ENCODE measurements at places on chromosomes 16 and 17.
A peak's percentile ranks its signal among the peaks of the same experiment; 100 is the strongest.

DNA sequence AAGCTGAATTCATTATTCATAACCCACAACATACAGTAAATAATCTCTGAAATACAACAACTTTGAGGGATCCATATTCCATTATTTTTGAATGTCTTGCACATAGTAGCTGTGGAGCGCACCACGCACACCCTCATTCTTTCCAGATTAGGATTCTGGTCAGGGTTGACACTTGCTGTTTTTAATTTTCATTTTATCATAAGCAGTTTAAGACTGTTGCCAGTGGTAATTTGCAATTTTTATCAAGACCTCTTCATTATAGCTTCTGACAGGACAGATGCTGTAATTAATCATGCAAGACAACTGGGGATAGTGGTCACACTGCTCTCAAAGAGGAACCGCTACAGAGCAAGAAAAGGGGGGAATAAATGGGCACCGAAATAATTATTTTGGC, 109.7 kb downstream of the TOX3 start:
- DNase-seq = no peak

DNA sequence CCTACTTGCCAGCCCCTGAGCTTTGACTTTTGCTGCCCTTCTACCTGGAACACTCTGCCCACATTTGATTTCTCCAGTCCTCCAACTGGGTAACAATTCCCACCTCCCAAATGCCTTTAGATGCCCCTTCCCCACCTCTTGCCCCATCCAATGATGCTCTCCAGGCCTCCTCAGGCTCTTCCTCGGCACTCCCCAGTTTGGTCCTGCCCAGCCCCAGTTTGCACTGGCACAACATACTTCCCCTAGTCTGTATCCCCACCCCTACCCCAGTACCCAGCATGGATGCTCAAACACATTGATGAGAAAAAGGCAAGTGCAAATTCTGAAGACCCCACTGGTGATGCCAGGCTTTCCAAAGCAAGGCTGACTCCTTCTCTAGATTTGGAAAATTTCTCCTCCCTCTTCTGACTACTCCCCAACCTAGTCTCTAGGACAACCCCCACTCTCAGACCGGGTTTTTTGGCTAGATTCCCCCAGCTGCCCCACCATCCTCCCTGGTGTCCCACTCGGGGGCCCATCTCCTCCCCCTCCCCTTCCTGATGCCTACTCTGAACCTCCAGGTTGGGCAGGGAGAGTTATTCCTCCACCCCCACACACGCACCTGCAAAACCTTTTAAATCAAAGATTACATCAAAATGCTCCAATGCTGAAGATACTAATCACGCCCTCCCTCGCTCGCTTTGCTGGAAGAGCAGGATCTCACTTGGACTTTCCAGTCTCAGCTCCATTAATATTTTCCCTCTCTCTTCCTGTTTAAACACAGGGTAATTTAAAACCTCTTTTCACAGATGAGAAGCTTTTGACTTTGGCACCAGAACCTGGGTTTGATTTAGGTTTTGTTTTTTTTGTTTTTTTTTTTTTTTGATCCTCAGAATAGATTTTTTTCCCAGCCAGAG, 94.9 kb downstream of the TMEM132E start:
- no peak for DNase-seq

DNA sequence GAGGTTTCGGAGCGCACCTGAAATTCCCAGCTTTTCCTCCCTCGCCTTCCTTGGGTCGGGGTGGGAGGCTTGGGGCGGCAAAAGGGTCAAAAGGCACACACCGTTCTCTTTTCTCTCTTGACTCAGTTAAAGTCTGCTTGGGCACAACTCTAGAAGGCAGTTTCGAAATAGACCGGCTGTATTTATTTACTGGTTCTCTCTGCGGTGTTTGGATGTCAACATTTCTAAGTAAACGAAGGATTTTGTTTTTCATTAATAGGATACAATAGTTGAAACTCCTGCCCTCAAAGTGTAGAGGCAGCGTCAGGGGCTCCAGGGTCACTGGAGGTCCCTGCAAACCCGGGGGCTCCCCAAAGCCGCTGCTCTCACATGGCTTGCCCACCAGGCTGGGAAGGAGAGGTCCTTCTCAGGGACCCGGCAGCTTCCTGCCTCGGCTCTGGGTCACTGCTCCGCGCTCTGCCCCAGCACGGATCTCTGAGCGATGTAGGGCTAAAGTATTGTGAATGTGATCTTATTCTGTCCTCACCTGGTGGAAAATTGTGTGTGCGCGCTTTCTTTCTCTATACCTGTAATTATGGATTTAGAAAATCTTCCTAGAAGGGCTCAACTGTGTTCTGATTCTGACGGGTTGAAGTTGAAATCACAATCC, 952 bp downstream of the BMERB1 start:
- DNase-seq = no peak

GRCh38 chr17:31411707-31412285, 20.3 kb downstream of the RAB11FIP4 start:
- no peak for DNase-seq

- no peak for DNase-seq
These were observed 1.1 kb upstream of the HAPSTR1 start for GRCh38 chr16:9090101-9090959.

GRCh38 chr16:8374586-8375231, 215.6 kb downstream of the TMEM114 start:
- DNase-seq = no peak

- DNase-seq = no peak
These were observed 17.7 kb downstream of the NAA60 start for GRCh38 chr16:3461151-3461550.

GRCh38 chr16:51152691-51153576, 1.9 kb upstream of the SALL1 start:
- peak; percentile 71 for DNase-seq

DNA sequence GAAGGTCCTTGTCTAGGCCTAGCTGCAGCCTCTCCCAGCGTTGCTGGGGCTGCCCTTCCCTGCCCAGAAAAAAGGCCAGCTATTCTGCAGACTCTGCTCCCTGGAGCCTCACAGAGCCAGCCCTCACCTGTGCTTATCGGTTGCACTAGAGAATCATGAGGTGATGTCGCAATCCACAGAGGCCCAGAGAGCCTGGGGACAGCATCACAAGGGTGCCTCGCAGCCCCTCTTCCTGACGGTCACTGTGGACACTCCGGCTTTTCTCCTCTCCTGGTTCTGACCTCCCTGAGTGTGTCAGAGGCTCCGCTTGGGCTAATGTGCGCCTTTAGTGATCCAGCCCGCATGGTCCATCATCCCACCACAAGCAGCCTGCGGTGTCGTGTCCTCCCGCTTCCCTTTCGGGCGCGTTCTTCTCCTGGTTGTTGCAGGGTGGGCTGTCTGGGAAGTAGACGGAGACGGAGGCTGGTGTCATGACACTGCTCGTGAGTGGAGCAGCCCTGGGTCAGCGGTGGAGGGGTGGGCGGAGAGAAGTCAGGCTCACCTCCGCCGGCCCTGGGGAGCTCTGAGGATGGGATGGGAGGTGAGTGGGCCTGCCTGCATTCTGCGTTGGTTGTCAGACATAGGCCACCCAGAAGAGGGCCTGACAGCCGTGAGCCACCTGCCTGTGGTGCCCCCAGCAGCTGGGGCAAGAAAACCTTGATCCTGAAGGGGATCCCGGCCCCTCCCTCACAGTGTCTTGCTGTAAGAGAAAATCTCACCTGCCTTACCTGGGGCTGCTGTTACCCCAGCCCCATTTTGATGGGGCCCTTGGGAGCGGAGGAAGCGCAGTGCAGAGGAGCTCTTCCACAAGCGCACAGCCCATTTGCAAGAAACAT, 165.9 kb upstream of the CHMP6 start:
- DNase-seq = no peak

GRCh38 chr16:10992797-10993196, 48.4 kb downstream of the CLEC16A start:
- DNase-seq = peak; percentile 50

DNA sequence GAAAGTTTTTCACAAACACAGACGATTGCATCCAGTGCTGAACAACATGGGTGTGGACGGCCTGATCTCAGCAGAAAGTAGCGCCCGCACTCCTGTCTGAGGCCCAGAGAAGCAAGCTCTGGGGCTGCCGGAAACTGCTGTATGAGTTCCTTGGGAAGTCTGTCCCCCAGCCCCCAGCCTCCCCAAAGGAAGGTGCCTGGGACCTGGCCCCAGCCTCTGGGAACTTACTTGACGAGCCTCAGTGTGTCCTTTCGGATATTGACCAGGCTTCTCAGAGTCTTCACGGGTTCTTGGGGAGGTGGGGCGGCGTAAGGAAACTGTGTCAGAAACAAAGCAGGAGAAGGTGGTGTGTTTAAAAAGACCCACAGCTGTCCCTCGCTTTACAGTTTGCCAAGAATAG, 32.4 kb upstream of the FOXJ1 start:
- DNase-seq = no peak

DNA sequence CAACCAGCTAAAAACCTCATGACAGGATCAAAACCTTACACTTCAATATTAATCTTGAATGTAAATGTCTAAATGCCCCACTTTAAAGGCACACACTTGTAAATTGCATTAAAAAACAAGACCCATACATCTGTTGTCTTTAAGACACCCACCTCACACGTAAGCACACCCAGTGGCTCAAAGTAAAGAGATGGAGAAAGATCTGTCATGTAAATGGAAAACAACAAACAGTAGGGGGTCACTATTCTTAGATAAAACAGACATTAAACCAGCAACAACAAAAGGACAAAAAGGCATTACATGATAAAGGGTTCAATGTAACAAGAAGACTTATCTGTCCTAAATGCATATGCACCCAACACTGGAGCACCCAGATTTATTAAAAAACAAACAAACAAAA, 35.6 kb downstream of the SDR42E1 start:
- no peak for DNase-seq

- DNase-seq = no peak
These were observed 62.6 kb downstream of the MSI2 start for GRCh38 chr17:57318913-57319312.

DNA sequence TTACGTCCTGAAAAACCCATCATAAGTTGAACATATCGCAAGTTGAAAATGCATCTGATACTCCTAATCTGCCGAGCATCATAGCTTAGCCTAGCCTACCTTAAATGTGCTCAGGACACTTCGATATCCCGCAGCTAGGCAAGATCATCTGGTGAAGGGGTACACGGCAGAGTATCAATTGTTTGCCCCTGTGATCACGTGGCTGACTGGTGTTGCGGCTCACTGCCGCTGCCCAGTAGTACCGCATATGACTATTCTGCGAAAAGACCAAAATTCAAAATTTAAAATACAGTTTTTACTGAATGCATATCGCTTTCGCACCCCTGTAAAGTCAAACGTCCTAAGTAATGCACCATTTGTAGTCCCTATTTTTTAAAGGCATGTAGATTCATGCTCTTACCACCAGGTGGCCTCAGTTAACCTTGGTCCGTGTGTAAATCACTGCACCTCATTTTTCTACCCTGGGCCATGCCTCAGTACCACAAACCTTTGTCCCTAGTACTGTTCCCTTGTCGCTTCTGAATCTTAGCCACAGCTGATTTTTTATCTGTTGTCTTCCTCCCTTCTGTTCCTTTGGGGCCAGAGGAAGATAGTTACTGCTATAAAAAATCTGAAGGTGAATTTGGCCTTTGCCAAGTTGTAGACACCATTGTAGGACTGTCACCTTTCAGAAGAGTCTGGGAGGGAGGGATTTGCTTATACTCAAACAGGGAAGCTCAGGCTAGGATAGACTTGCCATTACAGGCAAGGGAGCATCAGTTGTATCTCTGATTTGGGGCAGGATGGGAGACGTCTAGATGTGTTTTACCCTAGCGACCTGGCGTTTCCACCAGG, 34.4 kb downstream of the WWP2 start:
- DNase-seq = no peak

GRCh38 chr17:41959336-41960095, 7.1 kb upstream of the CNP start:
- DNase-seq = peak; percentile 9

DNA sequence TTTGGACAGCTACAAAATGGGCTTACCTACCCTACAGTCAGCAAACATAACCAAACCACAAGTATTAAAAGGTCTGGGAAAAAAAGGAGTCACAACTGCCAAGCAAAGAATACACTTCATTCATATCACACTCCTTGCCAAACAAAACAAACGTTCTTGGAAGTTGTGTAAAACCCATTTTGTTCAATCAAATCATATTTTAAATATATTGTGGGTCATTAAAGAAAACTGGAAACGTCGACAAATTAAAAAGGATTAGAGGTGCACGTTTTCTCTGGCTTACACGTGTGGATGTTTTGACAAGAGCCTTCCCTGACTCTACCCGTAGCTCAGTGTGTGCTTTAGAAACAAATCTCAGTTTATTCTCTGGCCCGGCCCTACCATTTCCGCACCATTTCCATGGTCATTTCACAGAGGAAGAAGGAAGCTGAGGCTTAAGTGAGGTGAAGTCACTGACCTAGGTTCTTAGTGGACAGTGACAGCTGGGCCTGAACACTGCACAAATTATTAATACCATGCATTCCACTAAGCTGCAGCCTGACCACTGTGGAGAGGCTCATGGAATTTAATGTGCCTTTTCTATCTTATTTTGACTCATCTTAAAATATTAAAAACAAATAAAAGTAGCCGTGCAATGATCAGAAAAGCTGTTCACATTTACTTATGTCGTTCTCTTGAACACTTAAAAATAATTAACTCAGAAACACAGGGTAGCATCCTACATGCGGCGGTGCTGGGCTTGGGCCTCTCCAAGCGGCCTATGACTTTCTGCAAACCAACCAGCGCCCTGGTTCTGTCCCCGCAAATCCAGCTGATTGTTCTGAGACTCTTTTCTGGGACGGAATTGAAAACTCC, 968 bp downstream of the CEP112 start:
- DNase-seq = no peak

- DNase-seq = peak; percentile 58
These were observed 3.9 kb upstream of the C17orf99 start for GRCh38 chr17:78142119-78142861.

DNA sequence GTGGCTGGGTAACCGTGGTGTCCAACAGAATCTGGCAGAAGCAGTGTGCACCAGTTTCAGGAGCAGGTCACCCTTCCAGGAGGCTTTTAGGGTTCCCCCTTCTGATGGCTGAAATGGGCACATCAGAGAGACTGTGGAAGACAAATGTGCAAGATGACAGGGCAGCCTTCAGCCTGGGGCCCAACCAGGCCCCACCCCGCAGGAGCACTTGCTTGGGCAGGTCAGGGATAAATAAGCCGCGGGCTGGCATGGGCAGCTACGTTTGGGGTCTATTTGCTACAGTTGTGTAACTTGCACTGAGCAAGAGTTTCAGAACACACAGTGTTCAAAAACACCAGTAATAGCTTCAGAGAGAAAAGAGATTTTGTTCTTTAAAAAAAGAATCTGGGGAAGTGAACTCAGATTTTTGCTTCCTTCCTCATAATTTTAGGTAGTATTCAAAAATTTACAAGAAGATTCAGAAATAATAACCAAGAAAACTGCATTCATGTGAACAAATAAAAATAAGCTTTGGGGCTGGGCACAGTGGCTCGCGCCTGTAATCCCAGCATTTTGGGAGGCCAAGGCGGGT, 44.9 kb upstream of the BAHCC1 start:
- DNase-seq = no peak

DNA sequence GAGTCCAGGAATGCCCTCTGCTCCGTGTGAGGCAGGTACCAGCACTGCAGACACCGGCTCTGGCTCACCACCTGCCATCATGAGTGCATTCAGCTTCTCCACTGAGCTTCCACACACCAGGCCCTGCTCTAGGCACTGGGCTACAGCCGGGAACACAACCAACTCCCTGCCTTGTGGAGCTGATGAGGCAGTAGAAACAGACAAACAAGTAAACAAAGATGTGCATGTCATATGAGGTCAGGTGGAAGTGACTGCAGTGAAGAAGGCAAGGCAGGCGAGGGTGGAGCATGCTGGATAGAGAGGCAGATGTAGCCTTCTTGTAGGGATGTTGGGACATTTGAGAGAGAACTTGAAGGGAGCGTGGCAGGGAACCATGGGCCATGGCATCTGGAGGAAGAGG, 5.0 kb downstream of the NLRC5 start:
- DNase-seq = no peak

GRCh38 chr16:56861092-56861610, 3.9 kb upstream of the SLC12A3 start:
- no peak for DNase-seq
